Memory B cell (primary cell): ENCODE measurements at places on chromosomes 7 and 10.

DNA sequence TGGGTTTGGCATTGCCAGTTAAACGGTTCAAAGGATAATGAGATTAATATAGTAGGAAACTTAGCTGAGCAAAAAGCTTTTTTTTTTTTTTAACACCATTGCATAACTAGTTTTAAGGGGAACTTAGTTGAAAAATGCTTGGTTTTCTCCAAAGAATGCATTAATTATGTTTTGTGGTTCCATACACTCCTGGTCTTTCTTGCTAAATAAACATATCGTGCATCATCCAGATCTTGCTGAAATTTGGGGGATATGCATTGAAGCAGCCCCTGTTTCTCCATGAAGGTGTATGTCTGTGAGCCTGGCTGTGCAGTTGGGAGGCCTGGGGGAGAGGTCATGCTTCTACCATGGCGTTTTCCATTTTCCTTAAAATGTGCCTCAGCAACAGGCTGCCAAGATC is 558.2 kb upstream of the GALNT17 start:
- DNase-seq, result no peak

GRCh38 chr7:537911-538634 is 18.4 kb upstream of the PDGFA start:
- DNase-seq, result no peak

DNA sequence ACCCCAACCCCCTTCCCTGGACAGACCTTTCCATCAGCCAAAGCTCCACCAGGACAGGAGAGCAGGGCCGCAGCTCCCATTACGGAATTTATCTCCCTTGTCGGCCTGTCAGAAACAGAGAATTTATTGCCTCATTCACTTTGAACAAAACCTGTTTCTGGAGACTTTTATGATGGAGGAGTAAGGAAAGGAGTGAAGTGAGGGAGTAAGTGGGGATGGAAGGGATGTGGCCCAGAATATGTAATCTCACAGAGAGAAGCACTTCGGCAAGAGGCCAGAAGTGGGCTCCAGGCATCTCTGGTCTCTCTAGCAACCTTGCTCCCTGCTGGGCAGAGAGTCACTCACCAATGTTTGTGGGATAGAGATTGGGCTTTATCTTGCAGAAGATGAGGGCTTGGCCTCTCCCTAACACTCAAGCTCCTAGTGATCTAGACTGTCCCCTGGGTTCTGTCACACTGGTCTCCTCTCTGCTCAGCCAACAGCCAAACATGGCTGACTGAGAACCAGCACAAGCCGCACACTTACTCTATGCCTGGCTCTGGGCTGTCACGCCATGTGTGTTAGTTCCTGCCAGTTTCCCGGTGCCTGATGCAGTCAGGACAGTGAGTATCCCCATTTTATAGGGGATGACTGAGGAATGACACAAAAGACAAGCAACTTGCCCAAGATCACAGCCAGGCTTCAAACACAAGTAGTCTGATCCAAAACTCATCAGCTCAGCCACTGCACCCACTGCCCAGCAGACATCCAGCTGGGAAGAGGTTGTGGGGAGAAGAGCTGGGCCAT is 149.4 kb upstream of the ZMIZ1 start:
- DNase-seq, result no peak

- no peak for DNase-seq
Measured at GRCh38 chr10:37549054-37549453, 308.4 kb downstream of the ZNF248 start.

DNA sequence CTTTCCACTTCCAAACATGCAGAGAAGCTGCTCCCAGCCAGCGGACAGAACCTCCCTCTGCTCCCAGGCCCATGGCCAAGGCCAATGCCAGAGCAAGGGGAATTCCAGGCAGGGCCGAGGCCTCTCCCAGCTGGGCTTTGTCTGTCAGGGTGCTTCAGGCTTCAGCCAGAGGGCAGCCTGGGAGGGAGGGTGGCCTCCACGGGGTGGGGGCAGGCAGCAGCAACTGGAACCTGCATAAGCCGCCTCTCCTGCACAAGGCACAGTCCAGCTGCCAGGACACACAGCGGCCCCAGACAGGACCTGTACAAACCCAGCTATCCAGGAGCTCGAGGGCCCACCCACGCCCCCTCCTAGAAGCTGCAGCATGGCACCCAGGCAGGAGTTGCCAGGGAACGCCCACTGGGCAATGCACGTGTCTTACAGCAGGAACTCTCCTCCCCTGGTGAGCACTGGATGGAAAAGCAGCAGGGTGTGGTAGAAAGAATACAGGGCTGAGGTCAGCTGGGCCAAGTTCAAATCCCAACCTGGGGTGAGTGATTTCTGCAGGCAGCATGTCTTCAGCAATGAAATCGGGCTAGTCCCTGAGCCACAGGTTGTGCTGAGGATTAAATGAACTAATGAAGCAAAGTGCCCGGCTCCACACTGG is 7.6 kb downstream of the FAM53B start:
- DNase-seq, result no peak

- no peak for DNase-seq
Measured at GRCh38 chr7:102912742-102913141, at the start of gene LRRC17. Gene LRRC17 (plus strand): TSS chr7:102913000. CDS start chr7:102933914, 20,914 bp downstream.

DNA sequence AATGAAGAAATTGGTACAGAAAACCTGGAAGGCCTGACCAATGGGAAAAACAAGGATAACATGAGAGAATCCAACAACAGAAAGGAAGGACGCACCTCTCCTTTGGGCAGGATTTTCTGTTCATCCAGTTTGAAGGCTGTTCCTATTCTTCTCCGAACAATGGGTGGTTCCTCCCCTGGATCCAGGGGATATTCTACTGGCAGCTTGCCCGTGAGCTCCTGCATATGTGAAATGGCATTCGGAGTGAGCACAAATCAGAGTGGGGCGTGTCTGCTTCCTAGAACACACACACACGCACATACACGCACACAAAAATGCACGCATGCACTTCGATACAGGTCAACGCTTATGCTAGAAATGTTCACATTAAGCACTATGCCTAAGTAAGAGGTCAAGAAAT is 83.5 kb downstream of the PRPF18 start:
- no peak for DNase-seq

DNA sequence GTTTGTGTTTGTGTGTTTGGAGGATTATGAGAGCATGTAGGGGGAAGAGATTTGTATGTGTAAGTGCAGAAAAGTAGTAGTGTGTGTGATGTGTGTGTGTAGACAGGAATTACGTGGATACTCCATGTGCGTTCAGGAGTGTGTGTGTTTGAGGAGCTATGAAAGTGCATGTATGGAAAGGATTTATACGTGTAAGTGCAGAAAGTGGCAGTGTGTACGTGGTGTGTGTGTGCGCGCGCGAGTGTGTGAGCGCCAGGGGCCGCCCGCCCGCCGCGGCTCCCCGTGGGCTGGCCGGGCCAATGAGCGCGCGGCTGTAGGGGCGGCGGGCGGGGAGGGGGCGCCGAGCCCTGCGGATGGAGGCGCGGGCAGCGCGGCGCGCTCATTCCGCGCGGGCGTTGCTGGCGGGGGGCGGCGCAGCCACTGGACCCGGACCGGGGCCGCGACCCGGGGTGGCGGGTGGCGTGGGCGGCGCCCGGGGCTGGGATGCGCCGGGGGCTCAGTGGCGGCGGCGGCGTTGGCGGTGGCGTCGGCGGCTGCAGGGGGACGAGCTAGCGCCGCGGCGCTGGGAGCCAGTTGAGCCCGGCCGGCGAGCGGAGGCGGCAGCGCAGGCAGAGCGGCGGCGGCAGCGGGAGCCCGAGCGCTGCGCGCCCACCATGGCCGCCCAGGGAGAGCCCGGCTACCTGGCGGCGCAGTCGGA is at the start of gene BICC1:
BICC1 (plus strand) TSS at position 382 of the 697 bp plus-strand sequence; CDS start at position 654, 272 bp downstream.
- peak; percentile 10 for DNase-seq

- no peak for DNase-seq
Measured at GRCh38 chr10:75880031-75880775, 448.8 kb downstream of the LRMDA start.

DNA sequence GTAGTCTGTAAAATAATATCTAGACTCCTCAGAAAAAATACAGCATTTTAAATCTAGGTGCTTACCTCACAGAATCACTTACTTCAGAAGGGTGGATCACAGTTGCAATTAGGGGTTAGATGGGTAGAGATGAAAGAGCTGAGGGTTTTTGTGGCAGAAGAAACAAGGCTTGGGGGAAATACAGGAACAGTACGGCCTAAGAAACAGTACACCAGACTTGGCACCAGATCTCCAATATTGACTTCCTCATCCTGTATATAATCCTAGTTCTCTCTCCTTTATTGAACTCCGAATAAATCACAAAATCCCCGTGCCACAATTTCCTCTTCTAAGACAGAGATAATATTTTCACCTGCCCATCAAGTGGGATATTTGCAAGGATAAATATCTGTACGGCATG is 14.3 kb downstream of the CEP41 start:
- no peak for DNase-seq

DNA sequence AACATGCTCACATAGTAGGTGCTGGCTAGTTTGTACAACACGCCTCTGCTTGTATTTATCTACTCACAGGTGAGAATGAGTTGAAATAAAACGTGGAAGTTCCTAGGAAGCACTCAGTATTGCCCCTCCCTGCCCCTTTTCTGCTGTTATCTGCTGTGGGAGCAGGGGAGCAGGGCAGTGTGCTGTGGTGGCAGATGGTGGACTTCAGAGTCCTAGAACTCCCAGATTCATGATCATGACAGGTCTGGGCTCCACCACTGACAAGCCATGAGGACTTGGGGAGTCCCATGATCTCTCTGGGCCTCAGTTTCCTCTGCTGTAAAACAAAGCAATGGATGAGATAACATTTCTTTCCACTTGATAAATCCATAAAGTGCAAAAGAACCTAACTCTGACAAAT is 11.6 kb upstream of the PRKCQ start:
- no peak for DNase-seq

GRCh38 chr7:39211581-39211980 is 233.9 kb downstream of the POU6F2 start:
- DNase-seq, result no peak

DNA sequence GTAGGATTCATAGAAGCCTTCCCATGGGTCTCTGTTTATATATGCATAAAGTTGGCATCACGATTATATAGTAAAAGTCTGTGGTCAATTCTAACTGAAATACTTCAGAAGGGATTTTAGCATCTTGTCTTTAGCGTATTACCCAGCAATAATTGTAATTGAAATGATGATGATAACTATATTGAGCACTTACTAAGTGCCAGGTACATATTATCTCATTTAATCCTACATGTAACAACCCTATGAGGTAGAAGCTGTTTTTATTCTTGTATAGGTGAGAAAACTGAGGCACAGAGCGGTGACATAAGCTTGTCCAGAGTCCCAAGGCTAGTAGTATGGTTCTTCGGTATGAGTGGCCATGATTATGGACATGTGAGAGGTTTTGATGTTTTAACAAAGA is 33.8 kb downstream of the PANK1 start:
- DNase-seq, result no peak

DNA sequence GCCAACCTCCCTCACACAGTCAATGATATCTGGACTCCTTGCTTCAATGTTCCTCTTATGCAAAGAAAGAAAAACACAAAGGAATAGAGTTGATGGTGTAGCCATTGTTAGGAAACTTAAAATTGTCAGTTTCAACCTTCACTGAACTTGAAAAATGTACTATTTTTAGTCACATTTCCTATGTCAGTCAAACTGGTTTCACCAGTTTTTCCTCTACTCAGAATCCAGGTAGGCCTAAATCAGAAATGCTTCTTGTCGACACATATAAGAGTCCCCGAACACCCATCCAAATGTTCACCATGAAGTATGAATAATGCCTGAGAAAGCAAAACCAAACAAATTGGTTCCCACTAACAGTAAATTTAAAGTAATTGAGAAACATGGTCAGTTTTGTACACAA is 42.4 kb upstream of the ZMYND11 start:
- no peak for DNase-seq

DNA sequence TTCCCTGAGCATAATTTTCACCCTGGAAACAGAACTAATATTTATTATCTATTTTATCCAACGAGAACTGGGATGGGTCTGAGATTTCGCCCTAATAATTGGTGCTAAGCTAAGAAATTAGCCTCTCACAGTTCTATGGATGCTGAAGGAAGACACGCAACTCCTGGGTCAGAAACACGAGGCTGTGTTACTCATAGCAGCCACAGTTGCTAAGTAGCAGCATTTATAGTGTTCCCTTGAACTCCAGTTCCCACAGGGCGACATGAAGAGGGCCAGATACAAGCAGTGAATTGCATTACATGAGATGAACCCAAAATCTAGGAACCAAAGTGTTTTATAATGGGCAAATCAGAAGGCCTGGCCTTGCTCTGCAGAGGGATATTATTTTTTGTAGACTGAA is 109.8 kb upstream of the AGR3 start:
- DNase-seq, result no peak

- DNase-seq, result no peak
Measured at GRCh38 chr10:46538155-46538554, 18.3 kb downstream of the GPRIN2 start.

GRCh38 chr7:90777465-90777864 is 181.3 kb downstream of the CDK14 start:
- no peak for DNase-seq

GRCh38 chr10:73408061-73408460 is 5.8 kb downstream of the ANXA7 start:
- DNase-seq, result no peak

DNA sequence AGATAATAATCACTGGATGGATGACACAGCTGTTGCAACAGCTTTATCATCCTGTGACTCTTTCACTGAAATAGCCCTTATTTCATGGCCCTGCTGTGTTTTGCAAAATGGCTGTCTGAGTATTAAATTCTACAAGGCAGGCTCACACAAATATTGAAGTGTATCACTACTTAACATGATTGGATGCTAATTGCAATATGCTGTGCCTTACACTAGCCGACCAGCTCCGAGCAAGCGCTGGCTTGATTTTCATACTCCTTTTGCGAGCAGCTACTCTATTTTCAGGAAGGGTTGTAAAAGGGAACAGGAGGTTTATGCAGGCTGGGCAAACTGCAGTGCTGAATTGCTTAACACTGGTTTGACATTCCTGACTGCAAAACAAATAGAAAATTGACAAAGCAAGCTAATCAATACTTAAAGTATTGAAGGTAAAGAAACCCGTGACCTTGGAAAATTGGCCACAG is 121.6 kb downstream of the CACNB2 start:
- DNase-seq, result no peak

- no peak for DNase-seq
Measured at GRCh38 chr7:77467408-77467807, 51.3 kb upstream of the GSAP start.

- DNase-seq, result no peak
Measured at GRCh38 chr10:33817605-33818004, 483.1 kb upstream of the NRP1 start.

DNA sequence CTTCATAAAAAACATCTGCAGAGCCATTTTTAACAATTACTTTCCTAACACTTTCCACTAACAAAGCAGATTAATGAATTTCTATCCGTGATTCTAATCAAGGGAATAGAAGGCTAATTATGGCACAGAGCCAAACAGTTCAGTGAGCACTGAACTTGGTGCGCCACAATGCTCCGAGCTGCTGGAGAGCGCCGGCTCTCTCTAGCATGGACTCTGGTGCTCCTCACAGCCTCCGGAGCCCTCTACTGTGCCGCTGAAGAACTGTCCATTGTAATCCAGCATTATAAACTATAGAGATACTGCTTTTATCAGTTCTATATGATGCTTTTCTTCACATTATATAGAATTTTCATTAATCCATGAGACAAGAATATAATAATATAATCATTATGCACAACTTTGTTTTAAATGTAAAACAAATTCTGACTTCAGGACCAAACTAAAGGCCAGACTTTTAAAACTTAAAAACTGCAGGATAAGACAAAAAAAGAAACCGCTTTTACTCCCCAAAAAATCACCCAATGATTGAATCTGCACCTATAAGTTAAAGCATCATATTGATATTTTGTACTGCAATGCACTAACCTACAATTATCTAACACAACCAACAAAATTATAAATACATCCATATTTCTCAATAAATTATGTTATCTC is 123.6 kb downstream of the RNF32 start:
- DNase-seq, result no peak
